ENCODE measurements at places on chromosomes 7 and 10.

GRCh38 chr7:134750083-134751062 lies 29.1 kb upstream of the CALD1 start:
- DNase-seq, result peak; percentile 38

- peak; percentile 7 for DNase-seq
Observed at GRCh38 chr7:34675749-34676374, 17.8 kb downstream of the NPSR1 start.

GRCh38 chr10:114288424-114289095 lies 49.5 kb downstream of the VWA2 start:
- DNase-seq, result no peak

- peak; percentile 70 for DNase-seq
Observed at GRCh38 chr7:130758429-130759056, 24.5 kb upstream of the KLF14 start.

DNA sequence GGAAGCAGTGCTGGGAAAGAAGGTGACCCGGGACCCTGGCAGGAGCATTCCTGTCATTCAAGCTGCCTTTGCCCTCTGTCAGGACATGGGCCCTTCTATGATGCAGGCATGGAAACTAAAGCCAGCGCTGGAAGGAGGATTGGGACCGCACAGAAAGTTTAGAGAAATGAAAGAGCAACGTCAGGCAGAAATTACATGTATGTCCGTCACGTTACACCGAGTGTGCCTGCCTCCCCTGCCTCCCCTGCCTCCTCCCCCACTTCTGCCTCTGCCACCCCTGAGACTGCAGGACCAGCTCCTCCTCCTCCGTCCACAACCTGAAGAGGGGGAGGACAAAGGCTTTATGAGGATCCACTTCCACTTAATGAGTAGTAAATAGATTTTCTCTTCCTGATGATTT lies 13.9 kb upstream of the PWWP2B start:
- no peak for DNase-seq

- DNase-seq, result no peak
Observed at GRCh38 chr7:159068893-159069448, 75.7 kb downstream of the VIPR2 start.

DNA sequence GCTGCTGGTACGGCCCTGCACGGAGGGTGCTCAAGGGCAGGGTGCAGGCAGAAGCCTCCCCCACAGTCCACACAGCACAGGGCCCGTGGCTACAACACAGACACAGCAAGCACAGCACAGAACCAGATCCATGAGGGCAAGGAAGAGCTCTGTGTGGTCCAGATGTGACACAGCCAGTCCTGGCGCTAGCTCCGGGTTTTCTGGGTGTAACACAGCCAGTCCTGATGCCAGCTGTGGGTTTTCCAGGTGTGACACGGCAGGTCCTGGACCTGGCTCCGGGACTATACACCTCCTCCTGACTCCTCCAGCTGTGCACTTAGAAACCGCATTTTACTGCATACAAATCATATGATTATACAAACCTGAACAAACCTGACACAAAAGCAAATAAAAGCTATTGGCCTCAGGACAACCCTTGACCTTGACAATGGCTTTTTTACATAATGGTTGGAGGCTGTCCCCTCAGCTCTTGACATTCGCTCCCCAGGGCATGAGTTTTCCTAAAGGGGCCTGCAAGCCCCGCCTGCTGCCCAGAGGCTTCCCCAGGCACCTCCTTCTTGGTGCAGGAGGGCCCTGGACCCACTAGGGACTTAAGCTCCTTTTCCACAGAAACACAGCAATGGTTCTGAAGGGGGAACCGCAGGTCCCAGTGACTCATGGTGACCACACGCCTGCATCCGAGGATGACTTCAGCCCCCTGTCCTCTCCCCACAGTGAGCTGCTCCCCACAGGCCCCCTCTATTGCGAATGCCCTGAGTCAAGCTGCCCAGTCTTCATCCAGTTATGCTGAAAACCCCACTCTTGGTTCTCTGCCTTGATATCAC lies 209.6 kb downstream of the PTPRN2 start:
- no peak for DNase-seq

- DNase-seq, result no peak
Observed at GRCh38 chr7:36272211-36272566, 117.5 kb upstream of the ANLN start.

DNA sequence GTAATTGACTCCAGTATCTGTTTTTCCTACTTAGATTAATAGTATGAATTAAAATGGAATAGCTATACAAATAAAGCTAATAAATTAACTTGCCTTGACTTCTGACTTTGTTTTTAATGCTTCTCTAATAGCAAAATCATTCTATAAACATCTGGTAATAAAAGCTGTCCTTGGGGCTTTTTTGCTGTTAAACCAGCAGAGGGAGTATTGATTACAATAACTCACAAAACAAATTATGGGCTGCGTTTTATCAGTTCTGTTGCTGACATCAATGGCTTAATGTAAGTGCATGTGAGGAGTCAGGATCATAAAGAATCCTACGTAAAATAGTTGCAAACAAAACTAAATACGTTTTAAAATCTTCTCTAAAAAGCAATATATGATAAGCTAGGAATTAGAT lies 667.8 kb downstream of the PCDH15 start:
- DNase-seq, result no peak

DNA sequence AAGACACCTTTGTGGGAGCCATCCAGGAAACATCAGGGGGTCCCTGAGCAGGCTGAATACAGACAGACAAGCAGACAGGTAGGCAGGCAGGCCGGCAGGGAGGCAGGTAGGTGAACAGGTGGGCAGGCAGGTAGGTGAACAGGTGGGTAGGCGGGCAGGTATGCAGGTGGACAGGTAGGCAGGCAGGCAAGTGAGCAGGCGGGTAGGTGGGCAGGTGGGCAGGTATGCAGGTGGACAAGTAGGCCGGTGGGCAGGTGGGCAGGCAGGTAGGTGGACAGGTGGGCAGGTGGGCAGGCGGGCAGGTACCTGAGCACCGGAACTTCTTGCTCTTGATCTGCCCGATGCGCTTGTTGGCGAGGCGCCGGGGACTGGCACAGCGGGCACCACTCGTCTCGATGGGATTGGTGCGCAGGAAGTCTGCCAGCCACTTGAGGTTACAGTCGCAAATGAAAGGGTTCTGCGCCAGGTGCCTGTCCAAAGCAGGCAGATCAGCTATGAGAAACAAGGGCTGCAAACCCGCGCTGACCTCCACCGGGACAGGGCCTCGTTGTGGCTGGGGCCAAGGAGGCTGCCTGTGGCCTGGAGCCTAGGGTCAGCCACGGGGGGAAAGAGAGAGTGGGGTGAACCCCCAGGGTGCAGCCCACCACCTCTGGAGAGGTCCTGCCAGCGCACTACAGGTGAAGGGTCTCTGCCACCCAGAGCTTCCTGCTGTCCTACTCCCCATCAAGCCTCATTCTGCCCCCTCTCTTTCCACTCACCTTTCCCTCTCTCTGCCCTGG lies 136.9 kb downstream of the SLIT1 start:
- DNase-seq, result no peak

GRCh38 chr7:88759230-88760135 lies at the start of gene ZNF804B:
ZNF804B (plus strand) TSS chr7:88759700; CDS start chr7:88759977, 277 bp downstream.
- DNase-seq, result no peak

- peak; percentile 4 for DNase-seq
Observed at GRCh38 chr7:71752171-71752935, 620.4 kb downstream of the GALNT17 start.

DNA sequence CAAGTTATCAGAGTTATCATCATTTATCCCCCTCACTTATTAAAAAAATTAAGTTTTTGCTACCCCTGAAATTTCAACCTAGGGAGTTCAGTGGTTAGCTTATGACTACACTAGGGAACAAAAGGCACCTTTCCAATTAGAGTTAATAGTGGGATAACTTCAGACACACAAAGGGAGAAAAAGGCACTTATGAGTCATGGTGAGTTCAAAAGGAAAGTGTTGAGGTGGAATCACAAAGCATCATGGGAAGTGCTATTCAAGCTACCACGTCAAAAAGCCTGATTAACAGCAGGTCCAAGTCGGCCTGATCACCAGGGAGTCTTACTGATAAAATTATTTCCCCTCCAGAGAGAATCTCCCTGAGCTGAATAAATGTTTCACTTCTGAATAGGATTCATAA lies 165.7 kb downstream of the C7orf25 start:
- DNase-seq, result no peak

DNA sequence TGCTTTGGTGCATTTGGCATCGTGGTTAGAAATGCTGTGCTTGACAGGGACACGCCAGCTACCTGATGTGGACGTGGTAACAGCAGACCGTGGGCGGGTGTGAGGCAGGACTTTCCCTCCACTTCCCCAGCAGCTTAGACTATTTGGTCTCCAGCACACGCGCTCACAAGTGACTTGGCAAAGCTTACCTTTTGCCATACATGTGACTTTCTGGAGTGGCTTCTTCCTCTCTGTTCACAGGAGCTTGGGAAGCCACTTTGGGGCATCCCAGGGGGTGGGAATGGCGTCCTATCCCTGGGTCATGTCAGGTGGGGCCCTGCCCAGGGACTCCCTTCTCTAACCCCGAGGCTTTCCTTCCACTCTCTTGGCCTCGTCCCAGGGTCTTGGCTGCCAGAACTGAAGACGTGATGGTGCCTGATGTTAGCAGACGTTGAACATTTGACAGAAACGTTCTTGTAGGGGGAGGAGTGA lies 228.7 kb upstream of the KLF6 start:
- no peak for DNase-seq

DNA sequence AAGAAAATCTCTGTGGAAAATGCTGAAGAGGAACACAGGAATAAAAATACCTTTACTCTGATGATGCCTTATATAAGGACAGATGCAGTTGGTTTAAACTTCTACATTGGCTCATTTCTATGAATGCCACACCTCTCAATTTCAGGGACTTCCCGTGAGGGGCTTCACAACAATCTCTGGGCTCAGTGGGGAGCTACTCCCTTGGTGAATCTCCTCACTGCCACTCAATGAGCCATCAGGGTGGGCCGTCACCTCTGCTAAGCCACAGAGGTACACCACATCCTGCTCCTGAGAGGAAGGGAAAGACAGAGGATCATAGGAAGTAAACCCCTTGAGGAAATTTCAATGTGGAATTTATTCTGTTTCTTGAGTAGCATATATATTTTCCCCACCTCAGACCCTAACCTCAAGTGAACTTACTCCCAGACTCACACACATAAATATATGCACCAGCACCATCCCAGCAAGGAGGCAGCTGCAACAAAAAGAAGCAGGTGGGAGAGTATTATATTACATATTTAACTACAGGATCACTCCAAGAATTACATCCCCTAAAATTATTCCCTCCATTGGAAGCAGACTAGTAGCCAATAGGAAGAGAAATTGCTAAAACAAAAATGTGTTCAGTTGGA lies 63.3 kb upstream of the PRSS1 start:
- no peak for DNase-seq

DNA sequence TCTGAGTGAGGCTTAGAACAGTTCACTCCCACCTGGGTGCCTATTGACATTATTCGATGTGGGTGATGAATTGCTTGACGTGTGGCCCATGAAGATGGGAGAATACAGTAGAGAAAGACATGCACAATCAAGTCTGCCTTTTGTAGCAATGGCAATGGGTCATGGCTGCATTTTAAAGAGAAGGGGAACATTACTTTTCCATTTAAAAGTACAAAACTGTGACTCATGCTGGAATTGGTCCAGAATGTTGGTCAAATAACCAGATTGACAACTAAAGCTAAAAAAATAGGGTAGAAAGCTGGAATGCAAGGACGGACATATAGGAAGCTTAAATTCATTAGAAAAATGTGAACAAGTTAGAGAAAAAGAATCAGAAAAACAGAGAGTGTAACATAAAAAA lies 104.1 kb upstream of the SLC25A13 start:
- DNase-seq, result no peak

GRCh38 chr10:24900888-24901685 lies 51.3 kb downstream of the PRTFDC1 start:
- no peak for DNase-seq

DNA sequence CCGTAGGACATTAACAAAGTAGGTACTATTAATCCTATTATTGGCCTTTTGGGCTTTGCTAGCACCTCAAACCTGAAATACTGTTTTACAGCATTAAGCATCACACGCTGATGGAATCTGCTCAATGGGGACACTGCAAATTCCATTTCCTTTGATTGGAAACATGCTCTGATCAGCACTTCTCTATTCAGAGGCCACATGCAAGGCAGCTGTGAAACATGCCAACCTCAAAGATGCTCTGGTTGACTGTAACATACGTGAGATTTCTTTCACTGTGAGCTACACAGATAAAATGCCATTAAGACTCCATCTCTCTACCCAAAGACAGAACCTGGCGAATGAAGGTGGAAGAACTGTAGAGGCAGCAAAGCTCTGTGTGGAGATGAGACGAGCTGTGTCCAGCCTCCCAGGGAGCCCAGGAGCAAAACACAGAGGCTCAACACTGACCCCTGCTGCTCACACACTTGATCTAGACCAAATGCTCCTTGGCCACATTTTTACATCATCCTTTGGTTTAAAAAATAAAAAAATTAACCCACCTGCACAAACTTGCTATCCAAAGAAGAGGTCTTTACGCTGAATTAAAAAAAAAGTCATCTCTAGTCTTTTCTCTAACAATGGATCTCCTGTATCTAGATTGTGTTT lies 8.0 kb downstream of the RSU1 start:
- DNase-seq, result peak; percentile 33

DNA sequence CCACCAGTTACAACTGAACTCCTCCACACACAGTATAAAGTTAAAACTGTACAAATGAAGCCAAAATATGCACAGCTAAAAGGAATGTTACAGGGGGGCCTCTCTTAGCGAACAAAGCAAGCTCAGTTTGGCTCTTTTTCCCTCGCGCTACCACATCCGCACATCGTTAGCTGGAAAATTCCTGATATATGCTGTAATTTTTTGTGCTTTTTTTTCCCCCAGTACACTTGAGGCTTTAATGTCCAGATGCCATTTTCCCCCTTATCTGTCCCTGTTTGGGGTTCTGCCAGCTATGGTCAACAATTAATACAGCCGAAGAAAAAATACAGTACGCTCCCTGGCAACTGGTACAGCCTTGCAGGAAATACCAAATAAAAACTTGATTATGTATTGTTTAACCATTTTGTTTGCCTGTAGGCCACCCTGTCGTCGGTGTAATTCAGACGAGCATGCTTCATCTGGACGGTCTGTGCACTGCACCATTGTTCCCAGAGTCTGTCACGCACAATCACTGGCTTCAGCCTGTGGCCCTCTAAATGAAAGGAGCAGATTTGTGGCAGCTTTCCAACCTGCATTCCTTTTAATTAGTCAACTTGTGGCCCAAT lies 108.1 kb upstream of the FAM133B start:
- DNase-seq, result peak; percentile 96

DNA sequence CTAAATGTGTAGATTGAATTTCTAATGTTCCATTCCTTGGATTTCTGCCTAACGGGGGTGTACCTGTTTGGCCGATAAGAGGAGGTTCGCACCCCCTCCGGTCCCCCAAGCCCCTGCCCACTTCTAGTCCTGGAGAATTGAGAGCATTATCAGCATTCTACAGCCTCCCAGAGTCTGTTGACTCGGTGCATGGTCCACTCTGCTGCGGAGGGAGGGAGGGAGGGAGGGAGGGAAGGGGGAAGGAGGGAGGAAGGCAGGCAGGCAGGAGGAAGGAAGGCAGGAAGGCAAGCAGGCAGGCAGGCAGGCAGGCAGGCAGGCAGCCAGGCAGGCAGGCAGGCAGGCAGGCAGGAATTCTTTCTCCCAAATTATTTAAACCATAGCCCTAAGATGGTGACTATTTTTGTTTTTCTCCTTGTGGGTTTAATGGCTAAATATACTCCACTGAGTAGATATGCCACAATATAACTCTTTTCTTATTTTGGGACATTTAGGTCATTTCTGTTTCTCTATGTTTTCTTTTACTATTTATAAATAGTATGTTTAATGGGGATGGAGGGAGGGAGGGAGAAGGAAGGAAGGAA lies 69.5 kb upstream of the CHST15 start:
- DNase-seq, result no peak

GRCh38 chr7:150420242-150420641 lies 30.2 kb upstream of the GIMAP8 start:
- no peak for DNase-seq

GRCh38 chr10:89214566-89215165 lies 7.5 kb upstream of the CH25H start:
- peak; percentile 48 for DNase-seq
